ENCODE measurements at places on chromosomes 4 and X.
A peak's percentile ranks its signal among the peaks of the same experiment; 100 is the strongest.

GRCh38 chrX:38220415-38221390 is at the start of gene SRPX:
Gene SRPX, minus strand, starts transcription at chrX:38220871. Its CDS starts 79 bp downstream, at chrX:38220792.
- DNase-seq = peak; percentile 79

DNA sequence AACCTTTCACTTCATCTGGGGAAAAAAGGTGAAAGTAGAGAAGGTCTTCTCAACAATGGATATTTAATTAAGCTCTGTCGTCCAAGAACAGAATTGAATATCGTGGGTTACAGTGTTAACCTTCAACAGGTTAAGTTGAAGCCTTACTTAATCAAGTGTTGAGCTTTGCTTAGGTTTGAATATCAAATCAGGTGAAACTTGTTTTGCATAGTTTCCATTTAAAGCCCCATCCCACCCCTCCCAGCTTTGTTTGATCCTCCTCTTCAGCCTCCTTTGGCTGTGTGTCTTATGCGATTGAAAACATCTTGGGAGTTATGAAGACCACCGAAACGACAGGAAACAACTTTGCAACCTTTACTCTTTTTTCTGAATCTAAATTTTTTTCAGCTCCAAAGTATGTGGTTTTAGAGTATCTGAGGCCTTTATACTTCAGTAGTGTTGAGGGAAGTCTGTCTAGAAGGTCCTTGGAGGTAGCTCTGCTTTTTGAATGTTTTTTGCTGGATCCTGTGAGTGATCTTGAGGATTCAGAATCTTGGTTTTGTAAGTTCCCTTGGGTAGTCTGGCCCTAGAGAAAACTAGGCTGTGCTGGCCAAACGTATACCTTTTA is 39.1 kb downstream of the MCUB start:
- DNase-seq = no peak

GRCh38 chr4:99383399-99383798 is 30.9 kb upstream of the ADH1C start:
- no peak for DNase-seq

GRCh38 chr4:147570616-147571015 is 46.6 kb upstream of the TMEM184C start:
- DNase-seq = no peak

- DNase-seq = peak; percentile 39
These were observed 31.1 kb upstream of the CLNK start for GRCh38 chr4:10715696-10716095.

DNA sequence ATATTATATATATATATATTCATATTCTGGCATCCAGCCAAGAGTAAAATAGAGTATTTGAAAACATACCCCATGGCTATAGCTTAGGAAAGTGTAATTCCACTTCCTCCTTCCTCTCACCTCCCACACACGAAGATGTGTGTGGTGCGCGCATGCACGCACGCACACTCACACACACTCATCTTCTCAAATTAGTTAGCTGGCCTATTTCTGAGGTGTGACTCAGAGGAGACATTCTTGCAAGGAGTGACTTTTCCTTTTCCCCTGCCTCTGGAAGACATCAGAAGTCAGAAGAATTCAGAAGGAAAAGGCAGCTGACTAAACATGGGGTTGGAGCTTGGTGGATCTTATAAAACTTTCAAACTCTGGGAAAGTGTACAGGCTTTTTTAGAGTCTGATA is 8.8 kb downstream of the ENPEP start:
- DNase-seq = no peak

- DNase-seq = no peak
These were observed 75.4 kb downstream of the FAM13A start for GRCh38 chr4:88981556-88981955.

- DNase-seq = no peak
These were observed 17.6 kb upstream of the DMP1 start for GRCh38 chr4:87632469-87632868.

GRCh38 chr4:4772534-4772933 is 86.9 kb upstream of the MSX1 start:
- DNase-seq = no peak

DNA sequence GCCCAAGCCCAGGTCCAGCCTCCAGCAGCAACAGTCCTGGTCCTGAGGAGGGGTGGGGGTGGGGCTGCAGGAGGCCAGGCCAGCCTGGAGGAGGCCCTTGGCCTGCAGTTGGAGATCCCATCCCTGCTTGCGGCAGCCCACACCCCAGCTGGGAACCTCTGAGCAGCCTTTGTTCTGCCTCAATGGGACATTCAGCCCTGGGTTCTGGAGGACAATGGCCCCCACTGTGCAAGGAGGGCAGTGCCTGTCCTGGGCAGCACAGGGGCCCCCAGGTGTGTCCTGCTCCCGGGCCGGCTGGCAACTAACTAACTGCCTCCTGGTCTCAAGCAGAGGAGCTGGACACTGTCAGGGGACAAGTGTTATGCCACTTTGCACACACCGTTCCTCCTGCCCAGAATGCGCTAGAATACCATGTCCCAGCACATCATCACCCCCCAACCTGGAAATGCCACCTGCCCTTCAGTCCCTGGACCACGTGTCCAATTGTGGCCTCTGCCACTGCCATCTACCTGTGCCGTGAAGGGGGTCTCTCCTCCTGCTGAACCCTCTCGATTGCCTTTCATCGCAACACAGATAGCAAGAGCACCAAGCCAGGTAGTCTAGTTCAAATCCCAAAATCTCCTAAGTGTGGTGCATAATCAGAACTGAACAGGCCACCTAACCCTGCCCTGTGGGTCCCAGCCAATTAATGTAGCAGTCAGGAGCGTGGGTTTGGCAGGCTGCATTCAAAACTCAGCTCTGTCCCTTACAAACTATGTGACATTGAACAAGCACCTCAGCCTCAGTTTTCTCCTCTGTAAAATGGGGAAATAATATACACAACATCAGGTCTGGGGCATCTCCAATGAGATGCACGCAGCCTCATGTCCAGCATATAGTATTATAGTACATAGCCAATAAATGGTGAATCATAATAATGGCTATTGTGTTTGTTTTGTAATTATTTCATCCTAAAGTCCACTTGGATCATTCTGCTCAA is 8.8 kb downstream of the PPP2R2C start:
- DNase-seq = no peak

All from muscle of back (tissue), 13 donors.